ENCODE measurements at places on chromosomes 11 and 22.

DNA sequence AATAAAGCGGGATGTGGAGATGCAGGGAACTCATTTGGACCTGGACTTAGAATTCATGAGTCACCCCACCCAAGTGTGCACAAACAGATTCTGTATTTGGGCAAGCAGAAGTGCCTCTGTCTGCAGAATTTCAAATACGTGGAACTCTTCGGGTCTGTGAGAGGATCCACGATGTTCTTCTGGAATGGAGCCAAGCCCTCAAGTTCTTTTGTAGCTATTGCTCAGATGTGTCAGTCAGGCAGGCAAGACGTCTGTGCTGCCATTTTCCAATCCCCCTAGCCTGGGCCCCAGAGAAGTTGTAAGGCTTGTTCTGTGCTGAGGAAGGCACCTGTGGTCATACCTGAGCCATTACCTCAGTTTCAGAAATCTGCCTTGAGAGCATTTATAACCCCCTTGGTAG lies 132.8 kb upstream of the RASSF10 start:
- DNase-seq, result no peak

DNA sequence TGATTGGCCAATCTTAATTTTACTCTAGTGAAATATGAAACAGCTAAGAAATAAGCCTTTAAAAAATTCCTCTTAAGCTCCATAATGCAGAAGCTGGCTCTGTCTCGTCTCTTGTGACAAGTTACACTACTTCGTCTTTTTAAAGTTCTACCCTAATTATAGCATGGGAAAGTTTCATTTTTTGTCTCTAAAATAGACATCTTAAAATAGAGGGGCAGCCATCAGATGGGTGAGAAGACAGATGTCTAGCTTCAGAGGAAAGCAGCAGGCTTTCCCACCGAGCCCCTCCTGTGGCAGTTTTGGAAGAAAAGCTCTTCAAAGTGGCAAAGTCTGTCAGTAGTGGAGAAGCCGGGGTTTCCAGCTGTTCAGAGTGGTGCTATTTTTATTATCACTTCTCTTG lies 39.5 kb downstream of the XRRA1 start:
- DNase-seq, result no peak

- DNase-seq, result no peak
These were observed 416.3 kb downstream of the AASDHPPT start for GRCh38 chr11:106493751-106494150.

DNA sequence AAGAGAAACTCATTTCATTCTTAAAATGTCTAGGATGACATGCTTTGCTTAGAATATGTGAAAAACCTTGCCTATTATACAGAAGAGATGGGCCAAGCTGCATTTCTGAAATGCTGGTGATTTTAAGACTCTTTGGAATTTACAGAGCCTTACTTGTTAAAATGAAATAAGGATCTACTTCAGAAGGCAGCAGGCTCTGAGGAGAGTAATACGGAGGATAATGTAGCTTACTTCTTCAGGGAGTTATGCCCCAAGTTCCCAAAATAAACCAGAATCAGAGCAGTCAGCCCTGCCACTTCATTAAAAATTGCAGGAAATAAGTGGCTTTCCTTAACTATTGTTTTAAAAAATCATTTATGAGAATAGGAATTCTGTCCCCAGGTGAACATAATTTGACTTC lies 1000.3 kb upstream of the RAG2 start:
- DNase-seq, result no peak

- no peak for DNase-seq
These were observed 33.1 kb downstream of the MTMR3 start for GRCh38 chr22:29916007-29916544.

- no peak for DNase-seq
These were observed 55.2 kb upstream of the ATXN10 start for GRCh38 chr22:45616432-45616831.

GRCh38 chr22:19566279-19567156 lies 42.3 kb upstream of the CLDN5 start:
- no peak for DNase-seq

- DNase-seq, result no peak
These were observed 15.8 kb downstream of the UPB1 start for GRCh38 chr22:24510637-24511625.

GRCh38 chr11:8356721-8357504 lies 93.2 kb upstream of the LMO1 start:
- DNase-seq, result no peak

- no peak for DNase-seq
These were observed 163.2 kb downstream of the FEZ1 start for GRCh38 chr11:125332821-125333220.

DNA sequence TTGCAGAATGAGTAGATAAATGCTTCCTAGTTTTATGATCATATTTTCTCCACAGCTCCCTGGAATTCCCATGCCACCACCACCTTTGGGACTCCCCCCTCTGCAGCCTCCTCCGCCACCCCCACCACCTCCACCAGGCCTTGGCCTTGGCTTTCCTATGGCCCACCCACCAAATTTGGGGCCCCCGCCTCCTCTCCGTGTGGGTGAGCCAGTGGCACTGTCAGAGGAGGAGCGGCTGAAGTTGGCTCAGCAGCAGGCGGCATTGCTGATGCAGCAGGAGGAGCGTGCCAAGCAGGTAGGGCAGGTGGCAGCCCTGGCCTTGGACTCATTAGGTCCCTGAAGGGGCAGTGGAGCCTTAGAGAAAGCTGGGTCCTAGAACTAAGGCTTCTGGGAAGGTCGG lies 2.9 kb downstream of the SF3B2 start:
- DNase-seq, result no peak

- no peak for DNase-seq
These were observed 31.7 kb upstream of the APLP2 start for GRCh38 chr11:130037881-130038585.

DNA sequence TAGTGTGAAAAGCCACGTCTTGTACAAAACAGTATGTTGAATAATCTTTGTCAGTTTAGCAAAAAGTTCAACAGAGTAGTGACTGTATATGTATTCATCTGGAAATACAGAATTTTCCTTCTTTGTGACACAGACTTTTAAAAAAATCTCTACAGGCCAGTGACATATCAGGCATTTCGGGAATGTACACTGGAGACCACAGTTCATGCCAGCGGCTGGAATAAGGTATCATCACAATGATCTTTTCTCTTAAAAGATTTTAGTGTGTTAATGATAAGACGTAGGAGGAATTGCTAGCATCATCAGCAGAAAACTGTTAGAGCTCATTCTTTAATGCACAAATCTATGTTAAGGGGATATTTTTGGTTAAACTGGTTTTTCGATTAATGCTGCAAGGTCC lies 57.4 kb downstream of the BCL2L13 start:
- DNase-seq, result no peak

DNA sequence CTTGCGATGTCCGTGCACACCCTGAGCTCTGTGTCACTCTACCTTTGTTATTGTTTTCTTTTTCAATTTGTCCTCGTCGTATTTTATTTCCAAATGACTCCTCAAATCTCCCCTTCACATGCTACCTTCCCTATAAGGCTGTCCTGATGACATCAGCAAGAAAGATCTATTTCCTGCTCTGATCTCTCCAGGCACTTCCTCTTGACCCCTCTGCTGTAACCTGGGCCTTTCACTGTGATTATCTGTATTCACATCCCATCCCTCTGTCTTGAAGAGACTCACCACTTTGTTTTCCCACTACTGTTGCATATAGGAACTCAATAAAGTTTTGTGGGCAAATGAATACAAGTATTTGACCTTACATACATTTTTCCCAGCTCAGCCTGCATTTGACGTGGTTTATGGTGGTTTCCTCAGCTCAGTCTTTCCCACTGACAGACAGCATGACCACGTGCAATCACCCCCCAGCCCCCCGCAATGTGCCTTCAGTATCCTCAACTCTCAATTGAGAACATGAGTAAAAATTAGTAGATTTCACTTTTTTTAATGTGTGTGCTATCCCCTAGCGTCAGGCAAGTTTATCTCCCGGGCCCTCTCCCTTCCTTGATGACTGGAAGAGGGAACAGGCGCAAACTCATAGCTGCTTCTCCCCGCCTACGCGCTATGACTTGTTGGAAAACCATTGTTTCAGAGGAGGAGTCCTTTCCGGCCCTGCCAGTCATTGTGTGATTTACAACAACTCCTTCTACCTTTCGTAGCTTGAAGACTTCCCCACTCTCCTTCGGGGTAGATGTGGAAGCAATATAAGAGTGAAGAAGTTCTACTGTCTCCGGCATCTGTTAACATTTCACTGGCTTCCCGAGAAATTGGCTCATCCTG lies 498.5 kb downstream of the NTM start:
- no peak for DNase-seq

GRCh38 chr11:118910309-118911112 lies 15.2 kb downstream of the BCL9L start:
- peak; percentile 40 for DNase-seq

DNA sequence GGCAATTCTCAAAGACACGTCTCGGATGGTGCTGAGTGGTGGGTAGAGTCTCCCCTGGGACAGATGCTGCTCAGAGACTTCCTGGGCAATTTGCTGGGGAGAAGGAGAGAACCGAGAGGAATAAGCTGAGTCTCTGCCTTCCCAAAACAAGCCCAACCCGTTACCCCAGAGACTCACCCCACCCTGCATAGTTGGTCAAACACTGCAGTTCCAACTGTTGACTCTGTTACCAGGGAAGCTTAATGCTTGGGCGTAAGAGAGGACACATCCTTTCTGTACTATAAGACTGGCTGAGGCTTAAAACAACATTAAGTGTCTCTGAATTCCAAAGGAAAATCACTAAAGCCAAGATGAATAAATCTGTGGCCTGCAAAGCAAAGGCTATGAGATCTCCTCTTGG lies 68.1 kb downstream of the CCDC81 start:
- no peak for DNase-seq

GRCh38 chr11:72209101-72209500 lies 7.5 kb upstream of the FOLR2 start:
- no peak for DNase-seq

DNA sequence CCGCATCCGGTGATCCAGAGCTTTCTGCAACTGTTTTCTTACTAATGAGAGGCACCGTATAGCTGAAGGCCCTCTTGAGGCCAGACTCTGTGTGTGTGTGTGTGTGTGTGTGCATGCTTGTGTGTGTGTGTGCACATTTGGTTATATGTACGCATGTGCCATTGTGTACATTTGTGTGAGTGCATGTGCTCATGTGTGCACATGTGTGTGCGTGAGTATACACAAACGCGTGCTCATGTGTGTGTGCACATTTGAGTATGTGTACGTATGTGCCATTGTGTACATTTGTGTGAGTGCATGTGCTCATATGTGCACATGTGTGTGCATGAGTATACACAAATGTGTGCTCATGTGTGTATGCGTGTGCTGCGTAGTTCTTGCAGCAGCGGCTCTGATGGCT lies 12.3 kb upstream of the FGF19 start:
- no peak for DNase-seq

GRCh38 chr11:2783536-2784082 lies 83.8 kb upstream of the KCNQ1OT1 start:
- DNase-seq, result no peak

- DNase-seq, result no peak
These were observed 1.4 kb downstream of the CRY2 start for GRCh38 chr11:45848654-45849081.

DNA sequence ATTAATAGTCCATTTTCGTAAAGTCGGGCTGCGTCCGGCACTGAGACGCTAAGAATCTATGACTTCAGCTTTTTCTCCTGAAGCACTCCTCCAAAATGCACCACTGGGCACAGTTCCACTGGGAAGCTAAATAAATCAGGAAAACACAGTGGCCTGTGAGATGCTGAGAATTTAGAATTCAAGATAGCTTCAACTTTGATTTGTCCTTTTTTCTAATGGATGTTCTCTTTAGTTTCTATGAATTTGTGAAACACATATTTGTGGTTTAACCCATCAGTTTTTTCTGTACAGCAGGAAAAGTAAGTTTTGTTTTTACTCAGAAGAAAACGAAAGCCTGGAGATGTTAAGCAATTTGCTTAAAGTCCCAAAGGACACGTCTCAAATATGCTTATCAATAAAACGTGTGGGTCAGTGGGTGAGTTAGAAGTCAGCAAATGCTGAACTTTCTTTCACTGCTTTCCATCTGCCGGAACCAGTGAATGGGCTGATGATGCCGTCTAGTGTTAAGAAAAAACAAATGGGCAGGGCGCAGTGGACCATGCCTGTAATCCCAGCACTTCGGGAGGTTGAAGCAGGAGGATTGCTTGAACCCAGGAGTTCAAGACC lies 40.7 kb upstream of the CLMP start:
- DNase-seq, result no peak

DNA sequence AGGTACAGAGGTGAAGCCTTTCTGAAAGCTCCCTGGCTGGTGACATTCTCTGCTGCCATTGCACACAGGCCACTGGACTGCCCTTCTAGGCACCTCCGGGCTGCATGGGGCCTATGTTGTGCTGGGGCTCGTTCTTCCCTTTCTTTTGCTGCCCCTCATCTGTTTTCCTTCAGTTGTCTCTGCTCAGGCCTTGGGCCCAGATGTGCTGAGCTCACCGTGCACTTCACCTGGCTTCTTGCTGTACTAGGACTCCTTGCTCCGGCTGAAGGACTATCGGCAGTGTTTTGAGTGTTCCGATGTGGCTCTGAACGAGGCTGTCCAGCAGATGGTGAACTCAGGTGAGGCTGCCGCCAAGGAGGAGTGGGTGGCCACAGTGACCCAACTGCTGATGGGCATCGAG lies 59.4 kb downstream of the CABIN1 start:
- DNase-seq, result no peak

DNA sequence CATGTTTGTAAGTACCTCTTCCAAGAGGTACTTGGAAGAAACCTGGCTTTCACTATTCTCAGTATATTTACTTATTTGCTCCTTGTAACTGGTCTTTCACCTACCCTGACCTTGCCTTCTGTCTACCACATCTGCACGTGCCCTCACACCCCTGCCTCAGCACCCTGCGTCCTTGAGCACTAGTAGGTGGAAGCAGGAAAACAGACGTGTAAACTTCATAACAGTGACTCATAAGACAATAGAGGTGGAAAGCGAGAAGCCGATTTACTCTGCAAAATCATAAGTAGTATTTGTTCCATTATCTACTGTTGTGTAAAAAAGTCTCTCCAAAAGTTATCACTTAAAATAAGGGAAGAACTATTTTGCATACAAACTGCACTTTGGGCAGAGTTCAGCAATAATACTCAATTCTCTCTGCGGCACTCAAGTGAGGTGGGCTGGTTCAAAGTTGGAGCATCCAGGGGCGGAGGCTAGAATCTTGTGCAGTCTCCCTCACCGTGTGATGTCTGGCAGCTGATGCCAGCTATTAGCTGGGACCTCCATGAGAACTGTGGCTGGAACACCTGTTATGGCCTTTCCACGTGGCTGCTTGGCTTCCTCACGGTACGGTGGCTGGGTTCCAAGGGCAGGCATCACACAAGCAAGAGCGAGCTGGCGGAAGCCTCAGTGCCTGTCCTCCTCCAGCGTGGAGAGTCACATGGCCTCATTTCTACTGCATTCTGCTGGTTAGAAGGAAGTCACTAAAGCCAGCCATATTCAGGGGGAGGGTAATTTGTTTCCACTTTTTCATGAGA lies 30.4 kb downstream of the PACS1 start:
- no peak for DNase-seq

- DNase-seq, result no peak
These were observed 189.9 kb downstream of the ARHGAP42 start for GRCh38 chr11:100876815-100877520.

DNA sequence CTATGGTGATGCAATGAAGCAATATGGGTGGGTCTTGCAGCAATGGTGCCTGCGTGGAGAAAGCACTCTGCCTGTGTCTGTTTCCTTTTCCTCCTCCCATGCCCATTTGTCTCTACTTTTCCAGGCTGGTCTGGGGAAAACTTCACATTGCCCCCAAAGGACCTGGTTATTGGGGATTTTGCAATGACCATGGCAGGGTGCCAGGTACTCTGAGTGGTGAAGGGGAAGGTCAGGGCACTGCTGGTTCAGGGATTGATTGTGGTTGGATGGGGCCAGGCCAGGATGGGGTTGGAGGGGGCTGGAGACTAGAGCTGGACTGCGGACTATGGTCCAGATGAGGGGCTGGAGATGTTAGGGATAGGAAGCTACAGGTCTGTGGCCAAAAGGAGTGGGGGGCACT lies 92.1 kb downstream of the INSC start:
- no peak for DNase-seq
